ENCODE measurements at places on chromosomes 11 and 22.

DNA sequence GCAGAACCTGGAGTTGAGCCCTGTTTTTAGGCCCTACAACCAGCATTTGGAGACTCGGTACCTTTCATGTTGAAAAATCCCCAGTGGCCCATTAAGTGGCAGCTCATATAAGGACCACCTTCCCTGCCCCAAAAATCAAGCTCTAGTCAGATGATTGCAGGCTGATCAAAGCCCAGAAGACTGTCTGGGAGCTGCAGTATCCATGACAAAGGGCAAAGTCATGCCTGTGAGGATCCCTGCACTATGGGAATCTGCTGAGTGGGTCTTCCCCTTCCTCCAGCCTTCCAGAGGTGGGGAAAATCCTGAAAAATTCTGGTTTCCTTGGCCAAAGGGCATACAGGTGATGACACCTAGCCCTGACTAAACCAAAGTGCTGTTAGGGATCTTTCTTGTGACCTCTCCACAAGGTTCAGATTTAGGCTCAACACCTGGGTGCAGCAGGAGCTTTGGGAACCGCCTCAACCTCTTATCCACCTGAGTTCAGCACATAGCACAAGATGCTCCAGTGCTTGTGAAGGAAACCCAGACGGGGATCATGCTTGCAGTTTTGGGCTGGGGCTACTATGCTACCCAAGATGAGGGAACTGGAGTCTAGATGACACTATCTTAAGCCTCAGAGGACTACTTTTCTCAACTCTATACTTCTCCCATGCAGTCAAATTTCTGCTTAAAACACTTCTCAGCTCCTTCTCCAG lies 1.2 kb upstream of the TRIM3 start:
- DNase-seq = no peak

- DNase-seq = peak; percentile 97
These were observed at the start of gene CCDC86 for GRCh38 chr11:60841797-60842667. Gene CCDC86, plus strand, starts transcription at chr11:60842113. Its CDS starts 12 bp downstream, at chr11:60842125.

DNA sequence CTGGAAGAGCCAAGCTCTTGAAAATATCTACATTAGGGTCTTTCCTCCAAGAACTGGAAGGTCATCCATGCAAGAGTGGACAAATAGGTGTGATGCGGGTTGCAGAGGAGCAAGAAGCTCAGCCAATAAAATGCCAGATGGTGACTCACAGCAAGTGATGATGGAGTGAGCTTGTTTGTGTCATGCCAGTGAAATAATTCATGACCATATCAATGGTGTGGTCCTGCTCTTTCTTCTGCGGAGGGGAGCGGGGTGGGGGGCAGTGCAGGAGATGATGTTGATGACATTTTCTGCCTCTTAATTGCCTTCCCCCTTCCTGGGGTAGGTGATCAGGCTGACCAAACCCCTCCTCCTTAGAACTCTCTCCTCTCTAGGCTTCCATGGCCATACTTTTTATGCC lies 118.5 kb upstream of the TIMP3 start:
- DNase-seq = no peak

DNA sequence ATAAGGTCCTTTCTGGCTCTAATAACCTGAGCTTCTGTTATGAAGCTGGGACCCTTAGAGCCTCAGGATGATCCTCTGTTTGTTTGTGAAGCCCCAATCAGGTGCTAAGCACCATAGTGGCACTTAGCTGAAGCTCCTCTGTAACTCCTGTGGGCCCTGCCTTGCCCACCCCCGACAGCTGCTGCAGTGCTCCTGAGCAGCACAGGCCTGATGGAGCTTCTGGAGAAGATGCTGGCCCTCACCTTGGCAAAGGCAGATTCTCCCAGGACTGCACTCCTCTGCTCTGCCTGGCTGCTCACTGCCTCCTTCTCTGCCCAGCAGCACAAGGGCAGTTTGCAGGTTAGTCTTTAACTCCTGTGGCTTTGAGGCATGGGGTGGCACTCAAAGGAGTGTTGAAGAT lies 19.0 kb upstream of the CCDC134 start:
- no peak for DNase-seq

GRCh38 chr11:100757646-100758045 lies 70.6 kb downstream of the ARHGAP42 start:
- DNase-seq = no peak

GRCh38 chr11:58576887-58577471 lies 1.3 kb upstream of the LPXN start:
- DNase-seq = no peak

DNA sequence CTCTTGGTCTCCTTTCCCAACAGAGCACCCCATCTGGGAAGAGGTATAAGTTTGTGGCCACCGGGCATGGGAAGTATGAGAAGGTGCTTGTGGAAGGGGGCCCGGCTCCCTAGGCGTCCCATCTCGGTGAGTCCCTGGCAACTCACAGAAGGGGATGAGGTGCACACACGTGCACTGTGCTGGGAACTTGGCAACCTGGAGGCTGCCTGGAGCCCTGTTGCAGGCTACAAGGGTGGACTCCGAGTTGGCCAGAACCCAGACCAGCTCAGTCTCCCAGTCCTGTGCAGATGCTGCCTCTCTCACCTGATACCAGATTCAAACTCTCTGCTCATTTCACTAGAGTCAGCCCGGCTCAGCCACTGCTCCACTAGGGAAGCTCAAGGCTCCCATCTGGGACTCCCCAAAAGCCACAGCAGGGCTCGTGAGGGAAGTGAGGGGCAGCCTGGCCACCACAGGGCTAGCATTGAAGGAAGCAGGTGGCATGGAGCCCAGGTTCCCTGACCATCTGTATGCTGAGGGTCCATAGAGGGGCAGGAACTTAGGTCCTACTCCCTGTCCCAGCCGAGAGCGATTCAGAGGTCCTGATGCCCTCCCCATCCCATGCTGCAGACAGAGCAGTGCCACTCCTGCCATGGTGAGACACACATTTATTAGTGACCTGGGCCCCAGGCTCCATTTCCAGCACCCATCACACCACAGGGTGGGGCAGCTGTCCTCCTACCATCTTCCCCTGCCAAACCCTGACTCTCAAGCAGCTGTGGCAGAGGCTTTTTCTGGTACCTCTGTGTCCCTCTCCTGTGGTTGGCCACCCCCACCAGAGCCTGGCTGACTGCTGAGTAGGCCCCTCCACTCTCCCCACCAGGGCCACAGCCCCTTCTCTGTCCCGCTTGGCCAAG lies 4.0 kb downstream of the PRR33 start:
- DNase-seq = no peak

DNA sequence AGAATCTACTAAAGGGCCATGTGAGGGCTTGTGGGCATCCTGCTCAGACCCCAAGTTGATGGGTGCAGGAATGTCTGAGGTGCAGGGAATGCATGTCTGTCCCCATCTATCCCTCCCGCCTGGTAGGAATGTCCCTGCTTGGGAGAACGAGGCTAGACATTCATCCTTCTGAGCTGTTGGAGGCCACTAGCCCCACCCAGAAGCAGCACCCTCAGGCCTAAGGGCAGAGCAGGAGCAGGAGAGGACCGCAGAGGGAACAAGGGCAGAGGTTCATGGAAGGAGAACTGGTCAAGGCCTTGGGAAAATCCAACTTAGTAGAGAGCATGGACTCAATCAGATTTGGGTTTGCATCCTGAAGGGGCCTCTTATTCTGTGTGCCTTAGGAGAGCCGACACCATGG lies 22.1 kb upstream of the LMO1 start:
- DNase-seq = no peak

- no peak for DNase-seq
These were observed 12.3 kb upstream of the NXPE4 start for GRCh38 chr11:114607753-114608459.

DNA sequence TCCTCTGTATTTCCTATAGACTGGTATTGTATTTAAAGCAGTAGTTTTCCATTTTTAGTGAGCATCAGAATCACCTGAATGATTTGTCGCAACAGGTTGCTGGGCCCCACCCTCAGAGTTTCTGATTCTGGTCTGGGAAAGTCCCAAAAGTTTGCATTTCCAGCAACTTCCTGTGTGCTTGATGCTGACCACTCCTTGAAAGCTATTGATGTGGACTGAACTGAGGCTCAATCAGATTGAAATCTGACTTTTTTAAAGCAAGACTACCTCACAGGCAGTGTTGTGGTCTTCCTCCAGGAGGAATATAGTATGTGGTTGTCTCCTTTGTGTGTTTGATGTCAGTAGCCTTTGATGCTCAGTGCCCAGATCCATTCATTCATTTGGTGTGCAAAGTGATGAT lies 17.2 kb upstream of the MPZL2 start:
- DNase-seq = no peak

- DNase-seq = no peak
These were observed 1.9 kb upstream of the GRAP2 start for GRCh38 chr22:39898997-39899396.

DNA sequence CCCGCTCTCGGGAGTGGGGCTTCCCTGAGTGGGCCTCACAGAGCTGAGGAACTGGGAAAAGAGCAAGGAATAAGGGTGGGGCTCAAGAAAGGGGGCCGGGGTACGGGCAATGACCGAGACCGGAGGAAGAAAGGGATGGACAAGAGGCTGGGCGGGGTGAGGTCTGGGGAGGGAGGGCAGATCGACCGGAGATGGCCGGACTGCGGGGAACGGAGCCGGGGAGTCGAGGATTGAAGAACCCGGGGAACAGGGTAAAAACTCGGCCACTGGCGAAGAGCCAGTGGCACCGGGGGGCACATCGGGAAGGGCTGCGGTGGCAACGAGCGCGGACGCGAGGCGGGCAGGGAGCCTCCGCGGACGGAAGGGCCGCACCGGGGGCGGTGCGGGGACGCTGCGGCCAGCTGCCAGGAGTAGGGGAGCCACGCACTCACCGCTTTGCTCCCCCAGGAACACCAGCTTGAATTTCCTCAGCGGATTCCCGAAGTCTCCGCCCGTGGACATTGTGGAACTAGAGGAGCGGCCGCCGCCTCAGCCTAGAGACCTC lies 667 bp downstream of the RAB6A start:
- DNase-seq = no peak

- no peak for DNase-seq
These were observed 86.0 kb downstream of the CEP164 start for GRCh38 chr11:117413616-117414015.

- DNase-seq = no peak
These were observed 173.7 kb downstream of the KIF18A start for GRCh38 chr11:27933992-27934829.

DNA sequence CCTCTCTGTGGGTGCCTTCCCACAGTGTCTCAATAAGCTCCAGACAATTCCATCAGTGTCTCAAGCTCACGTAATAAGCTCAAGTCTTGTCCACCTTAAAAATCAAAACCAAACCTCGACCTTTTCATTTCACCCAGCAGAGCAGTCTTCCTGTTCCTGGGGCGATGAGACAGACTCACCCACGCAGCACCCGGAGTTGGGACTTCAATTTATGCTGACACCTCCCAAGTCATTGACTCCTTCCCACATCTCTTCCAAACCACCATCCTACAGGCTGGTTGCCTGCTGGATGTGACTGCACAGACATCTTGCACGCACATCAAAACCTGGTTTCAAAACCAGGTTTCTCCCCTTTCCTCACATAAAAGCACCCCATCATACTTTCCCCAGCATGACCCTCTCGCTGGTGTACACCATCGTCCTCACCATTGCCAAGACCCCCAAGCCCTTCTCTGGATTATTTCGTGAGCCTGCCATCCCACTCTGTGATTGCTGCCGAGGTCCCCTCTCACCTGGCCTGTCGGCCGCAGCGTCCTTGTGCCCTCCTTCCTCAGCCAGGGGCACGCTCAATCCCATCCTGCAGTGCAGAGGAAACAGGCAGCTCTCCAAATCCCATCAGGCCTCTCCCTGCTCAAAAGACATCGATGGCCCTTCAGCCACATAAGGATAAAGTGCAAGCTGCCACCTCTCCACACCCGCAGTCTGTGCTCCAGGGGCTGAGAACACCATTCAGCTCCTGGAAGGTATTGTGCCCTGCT lies 45.1 kb upstream of the FBXO3 start:
- DNase-seq = no peak

DNA sequence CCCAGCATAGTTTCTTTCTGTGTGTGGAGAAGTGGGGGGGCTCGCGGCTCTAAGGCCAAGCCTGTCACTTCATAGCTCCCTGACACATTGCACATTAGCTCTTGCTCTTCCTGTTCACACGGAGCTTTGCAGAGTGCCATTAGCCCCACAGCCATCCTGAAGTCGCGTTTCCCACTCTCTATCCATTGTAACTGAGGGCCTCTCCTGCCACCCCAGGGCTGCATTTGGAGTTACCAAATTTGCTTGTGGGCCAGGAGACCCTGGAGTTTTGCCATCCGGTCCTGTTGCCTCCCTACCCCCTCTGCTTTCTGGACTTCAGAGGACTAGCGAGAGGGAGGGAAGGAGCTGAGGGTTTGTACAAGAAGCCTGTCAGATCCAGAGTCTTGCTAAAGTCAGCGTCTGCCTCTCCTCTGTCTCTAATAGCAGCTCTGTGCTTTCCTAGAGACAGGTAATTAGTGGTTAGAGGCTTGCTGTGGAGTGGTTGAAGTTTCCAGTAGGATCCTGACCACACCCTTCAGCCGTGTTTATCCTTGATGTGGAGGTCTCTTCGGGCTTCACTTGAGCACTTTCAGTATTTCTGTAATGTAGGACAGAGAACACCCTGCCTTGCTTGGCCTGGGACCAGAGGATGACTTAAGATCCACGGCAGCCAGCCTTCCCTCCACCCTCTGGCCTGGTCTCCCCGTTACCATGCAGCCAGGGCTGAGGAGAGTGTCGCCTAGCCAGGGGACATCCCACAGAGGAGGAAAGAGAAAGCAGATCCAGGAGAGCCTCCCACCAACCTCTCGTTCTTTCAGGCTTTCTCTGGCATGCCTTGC lies 14.1 kb downstream of the DCPS start:
- DNase-seq = no peak

- DNase-seq = no peak
These were observed 4.6 kb downstream of the HYLS1 start for GRCh38 chr11:125892071-125892470.

DNA sequence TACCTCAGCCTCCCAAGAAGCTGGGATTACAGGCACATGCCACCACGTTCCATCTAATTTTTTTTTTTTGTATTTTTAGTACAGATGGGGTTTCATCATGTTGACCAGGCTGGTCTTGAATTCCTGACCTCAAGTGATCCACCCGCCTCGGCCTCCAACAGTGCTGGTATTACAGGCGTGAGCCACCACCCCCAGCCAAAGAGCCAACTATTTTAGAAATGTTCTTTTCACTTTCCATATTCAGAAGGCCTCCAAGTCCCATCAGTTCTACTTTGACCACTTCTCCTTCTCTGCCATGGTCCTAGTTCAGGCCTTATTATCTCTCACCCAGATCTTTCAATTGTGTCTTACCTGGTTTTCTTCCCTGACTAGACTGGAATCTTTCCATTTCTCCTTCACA lies 48.2 kb downstream of the CCDC83 start:
- no peak for DNase-seq

DNA sequence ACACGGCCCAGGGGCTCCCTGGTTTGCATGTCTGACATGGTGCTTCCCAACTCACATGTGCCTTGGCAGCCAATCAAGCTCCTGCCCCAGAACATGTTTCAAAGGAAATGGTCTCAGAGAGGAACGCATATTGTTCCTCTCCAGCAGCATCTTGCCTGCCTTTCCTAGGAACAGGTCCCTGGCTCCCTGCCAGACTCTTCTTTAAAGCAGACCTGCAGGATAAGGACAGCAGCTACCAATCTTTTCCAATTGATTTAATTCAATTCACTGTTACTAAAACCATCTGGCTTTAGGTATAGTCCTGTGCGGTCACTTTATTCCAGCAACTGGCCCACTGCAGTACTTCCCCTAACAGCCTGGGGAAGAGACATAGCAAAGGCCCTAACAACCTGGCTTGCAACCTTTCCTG lies 79.9 kb downstream of the AMBRA1 start:
- DNase-seq = no peak

Data from stimulated activated CD4-positive, alpha-beta T cell treated with anti-CD3 and anti-CD28 coated beads, Interleukin-1b, Interleukin-23, amount 100 ng/mL, for 24 hours (primary cell).